ENCODE measurements at places on chromosomes 12 and 14.
A peak's percentile ranks its signal among the peaks of the same experiment; 100 is the strongest.

DNA sequence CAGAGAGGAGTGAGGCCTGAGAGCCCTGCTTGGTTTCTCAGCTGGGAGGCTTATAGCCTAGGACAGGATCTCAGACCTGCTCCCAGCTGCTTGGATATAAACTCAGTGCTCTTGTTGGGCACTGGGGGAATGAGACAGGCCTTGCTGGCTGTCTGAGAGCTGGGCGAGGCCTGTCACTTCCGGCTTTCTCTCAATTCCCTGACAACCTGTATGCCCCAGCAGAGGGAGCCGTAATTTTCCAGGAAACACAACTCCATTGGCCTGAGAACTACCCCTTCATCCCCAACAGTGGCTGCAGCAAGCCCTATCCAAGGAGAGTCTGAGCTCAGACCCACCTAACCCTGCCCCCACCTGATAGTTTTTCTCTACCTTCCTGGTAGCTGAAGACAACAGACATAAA, 258.3 kb upstream of the STXBP6 start:
- DNase-seq: no peak

DNA sequence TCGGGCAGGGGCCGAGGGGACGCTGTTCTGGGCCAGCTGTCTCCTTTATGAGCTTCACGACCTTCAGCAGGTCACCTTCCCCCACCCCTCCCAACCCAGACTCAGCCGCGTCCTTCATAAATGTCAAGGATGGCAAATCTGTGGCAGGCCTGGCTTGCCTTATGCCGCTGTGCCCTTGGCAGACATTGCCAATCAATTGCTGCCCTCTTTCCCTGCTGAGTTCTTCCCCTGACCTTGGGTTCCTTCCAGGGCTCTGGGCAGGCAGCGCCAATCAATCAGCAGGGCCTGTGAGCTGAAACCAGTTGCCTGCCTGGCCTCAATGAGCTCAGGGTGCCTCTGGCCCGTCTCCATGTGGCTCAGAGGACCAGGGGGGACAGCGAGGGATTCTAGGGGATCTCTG, 7.7 kb downstream of the FAM222A start:
- no peak for DNase-seq

DNA sequence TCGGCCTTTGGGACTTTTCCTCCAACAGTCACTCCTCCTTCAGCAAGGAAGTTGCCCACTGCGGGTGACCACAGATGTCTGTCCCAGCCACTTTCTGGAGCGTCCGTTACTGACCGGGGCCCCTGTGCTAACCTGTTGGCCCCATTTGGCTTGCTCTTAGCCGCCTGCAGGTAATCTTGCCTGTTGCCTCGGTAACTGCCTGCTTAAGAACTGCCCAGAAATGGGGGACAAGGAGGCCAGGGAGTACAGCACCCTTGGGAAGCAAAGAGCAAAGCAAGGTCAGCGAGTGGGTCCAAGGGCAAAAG, 338.8 kb upstream of the SFSWAP start:
- no peak for DNase-seq

DNA sequence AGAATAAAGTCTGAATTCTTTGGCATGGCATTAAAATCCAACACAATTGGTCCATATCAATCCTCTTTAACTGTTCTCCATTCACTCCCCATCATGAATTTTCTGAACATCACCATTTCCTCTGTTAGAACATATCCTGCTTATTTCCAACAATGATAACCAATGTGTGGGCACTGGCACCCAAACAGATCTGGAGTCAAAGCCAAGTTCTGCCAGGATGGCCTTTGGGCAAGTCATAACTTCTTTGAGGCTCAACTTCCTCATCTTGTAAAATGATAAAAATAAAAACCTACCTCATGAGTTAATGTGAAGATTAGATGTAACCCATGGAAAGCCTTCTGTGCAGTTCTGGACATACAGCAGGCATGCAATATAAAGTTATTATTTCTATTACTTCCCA, 12.5 kb downstream of the PAWR start:
- DNase-seq: no peak

DNA sequence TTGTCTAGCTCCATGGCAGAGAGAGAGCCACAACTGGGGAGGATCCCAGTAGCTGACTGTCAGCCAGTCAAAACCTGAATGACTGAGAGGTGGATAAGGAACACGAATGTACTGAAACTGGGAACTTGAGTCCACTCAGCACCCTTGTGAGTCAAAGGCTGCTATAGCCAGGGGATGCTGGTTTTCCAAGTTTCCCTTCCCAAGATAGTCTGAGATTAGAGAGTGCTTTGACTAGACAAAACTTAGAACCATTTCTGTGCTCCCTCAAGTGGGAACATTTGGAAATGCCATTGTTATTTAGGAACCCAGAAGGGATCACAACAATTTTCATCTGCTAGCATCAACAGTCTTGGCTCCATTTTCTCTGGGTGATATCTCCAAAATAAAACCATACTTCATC, 4.0 kb downstream of the PRKAG1 start:
- no peak for DNase-seq

- no peak for DNase-seq
Measured at GRCh38 chr14:58746261-58746660, 108.5 kb downstream of the DACT1 start.

- peak; percentile 22 for DNase-seq
Measured at GRCh38 chr14:67411820-67412421, at the start of gene PLEK2. PLEK2 (minus strand) TSS chr14:67412165; CDS start chr14:67412059, 106 bp downstream.

- peak; percentile 83 for DNase-seq
Measured at GRCh38 chr12:32501835-32502333, 102.5 kb downstream of the FGD4 start.

- no peak for DNase-seq
Measured at GRCh38 chr12:48631071-48631470, 51.0 kb downstream of the KANSL2 start.
